NAMALWA (cell line): ENCODE measurements at places on chromosomes 2 and 18.

DNA sequence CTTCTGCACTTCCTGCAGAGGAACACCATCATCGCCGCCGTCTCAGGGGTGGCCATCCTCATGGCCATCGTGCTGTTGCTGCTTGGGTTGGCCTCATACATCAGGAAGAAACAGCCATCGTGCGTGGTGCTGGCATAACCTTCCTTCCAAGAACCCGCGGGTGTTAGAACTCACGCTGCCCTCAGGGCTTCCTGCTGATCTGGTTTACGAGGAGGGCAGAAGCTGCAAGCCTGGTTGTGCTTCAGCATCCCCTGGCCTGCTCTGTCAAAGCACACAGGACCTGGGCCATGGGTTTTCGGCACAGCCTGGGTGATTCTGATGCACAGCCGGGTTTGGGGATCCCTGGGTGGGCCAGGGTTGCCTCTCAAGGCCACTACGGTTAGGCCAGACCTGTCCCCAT is 12.2 kb upstream of the ZAP70 start:
- no peak for DNase-seq

DNA sequence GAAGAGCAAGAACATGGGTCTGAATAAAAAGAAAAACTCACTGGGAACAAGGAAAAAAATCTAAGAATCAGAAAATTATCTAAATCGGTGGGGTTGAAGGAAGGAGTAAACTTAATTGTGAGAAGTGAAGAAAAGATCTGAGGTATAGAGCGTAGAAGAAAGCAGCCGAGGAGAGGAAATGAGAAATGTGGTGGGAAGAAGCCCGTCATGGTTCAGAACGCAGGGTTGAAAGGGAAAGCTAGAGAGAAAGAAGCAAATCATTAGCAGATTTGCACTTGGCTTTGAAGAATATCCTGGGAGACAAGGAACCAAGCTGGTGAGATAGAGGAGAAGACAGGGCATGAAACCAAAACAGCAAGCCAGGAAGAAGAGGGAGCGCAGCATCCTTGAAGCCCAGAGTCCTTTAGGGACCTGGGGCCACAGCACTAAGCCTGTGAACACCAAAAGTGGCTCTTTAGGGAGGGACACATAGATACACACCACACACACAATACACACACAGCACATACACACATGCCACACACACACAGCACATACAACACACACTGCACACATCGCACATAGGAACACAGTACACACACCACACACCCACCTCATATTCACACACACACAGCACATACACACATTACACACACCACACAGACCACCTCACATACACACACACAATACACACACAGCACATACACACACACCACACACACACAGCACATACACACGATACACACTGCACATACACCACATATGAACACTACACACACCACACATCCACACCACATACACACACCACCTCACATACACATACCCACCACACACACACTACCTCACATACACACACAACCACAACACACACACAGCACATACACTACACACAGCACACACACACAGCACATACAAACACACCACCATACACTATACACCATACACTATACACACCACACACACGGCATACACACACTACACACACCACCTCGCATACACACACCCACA is 274.6 kb downstream of the ETAA1 start:
- peak; percentile 1 for DNase-seq

- DNase-seq, result no peak
These were observed 23.1 kb upstream of the TXNDC2 start for GRCh38 chr18:9862686-9863085.

GRCh38 chr2:105853354-105854088 is 108.8 kb downstream of the NCK2 start:
- no peak for DNase-seq

DNA sequence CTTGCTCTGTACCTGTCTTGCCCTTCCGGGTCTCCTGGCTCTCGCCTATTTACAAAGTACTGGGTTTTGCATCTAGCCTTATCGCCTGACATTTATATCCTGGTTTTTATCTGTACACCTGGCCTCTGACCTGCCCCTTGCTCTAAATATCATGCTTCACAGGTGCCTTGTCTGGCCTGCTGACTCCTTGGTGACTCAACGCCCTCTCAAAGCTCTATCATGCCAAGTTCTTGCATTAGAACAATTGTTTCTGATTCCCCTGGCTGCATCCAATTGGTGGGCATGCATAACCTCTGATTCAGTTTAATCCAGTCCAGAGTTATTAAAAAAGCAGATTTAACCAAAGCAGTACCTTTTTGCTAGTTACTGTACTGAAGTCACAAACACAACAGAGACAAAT is 113.9 kb upstream of the CCDC68 start:
- no peak for DNase-seq

DNA sequence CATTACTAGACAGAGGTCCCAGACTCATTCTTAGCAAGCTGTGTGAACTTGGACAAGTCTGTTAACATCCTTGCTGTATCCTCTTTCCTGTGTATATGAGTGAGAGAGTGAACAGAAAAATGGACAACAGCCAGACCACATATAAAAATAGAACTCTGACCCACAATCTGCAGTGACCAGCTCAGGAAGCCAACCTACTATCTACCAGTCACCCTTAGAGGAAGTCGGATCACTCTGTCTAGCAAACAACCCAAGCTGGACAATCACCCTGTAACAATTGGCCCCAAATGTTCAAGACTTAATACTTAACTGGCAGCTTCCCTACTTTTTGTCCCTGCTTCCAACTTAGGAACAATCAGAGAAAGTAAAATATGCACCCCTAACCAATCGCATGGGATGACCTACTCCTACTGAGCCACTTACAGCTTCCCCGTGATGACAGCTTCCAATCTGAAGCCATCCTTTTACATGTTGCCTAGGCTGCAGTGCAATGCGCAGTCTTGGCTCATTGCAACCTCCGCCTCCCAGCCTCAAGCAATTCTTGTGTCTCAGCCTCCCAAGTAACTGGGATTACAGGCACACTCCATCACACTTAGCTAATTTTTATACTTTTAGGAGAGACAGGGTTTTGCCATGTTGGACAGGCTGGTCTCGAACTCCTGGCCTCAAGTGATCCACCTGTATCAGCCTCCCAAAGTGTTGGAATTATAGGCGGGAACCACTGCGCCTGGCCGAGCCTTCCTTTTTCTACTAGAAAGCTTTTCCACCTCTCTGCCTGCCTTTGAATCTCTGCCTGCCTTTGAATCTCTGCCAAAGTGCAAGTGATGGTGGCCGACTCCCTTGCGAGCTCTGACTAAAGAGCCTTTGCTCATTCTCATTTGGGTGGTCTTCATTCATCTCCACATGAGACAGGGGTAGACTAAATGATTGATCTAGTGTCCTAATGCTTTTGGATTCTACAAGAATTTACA is 158.3 kb upstream of the NDUFV2 start:
- no peak for DNase-seq

GRCh38 chr2:21772624-21773023 is 648.9 kb downstream of the TDRD15 start:
- DNase-seq, result no peak

DNA sequence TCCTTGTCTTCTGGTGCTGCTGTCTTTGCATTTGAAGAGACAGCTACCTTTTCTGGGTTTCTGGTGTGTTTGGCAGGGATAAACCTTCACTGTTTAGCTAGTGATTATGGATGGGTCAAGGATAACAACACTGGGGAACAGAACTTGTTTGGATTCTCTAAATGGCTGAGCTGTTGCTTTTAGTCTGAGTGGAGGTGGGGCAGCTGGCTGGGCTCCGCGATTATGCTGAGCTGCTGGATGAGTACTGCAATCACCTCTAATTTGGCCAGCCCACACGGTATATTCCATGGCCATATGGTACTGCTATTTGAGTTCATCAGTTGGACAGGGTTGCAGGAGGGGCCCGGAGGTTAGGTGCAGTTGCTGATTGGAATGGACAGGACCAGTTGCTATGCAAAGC is 361.6 kb upstream of the TFPI start:
- DNase-seq, result no peak

GRCh38 chr2:9099341-9099751 is 95.9 kb upstream of the MBOAT2 start:
- DNase-seq, result no peak

- DNase-seq, result no peak
These were observed 754.9 kb downstream of the SATB2 start for GRCh38 chr2:198702796-198703195.

DNA sequence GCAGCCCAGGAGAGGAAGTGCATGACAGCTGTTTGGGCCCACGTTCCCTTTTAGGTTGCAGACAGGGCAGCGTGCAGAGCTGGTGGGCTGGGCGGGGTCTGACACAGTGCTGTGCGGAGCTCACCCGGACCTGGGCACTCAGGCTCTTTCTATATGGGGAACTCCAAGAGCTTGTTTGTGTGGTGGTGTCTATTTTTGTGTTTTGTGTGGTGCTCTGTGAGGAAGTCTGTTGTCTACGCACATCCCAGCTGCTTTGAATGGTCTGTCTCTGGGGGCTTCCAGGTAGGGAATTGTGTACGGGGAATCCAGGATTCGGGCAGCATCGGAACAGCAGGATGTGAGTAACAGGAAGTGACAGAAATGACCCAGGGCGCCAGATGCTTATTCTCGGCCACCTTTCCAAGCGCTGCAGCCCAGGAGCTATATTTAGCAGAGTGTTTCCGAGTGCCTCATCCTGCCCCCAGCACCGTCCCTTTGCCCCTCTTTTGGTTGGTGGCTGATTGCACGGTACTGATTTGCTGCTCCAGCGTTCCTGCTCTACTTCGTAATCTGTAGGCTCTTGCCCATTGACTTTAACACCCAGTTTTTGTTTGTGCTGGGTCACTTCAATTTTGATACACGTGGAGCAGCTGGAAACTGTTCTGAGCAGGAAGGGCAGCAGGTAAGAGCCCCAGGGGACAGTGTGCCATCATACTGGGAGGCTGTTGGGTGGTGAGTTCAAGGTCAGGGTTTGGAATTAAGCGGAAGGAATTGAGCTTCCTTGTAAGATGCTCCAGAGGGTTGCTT is 64.7 kb downstream of the DGKD start:
- peak; percentile 67 for DNase-seq

DNA sequence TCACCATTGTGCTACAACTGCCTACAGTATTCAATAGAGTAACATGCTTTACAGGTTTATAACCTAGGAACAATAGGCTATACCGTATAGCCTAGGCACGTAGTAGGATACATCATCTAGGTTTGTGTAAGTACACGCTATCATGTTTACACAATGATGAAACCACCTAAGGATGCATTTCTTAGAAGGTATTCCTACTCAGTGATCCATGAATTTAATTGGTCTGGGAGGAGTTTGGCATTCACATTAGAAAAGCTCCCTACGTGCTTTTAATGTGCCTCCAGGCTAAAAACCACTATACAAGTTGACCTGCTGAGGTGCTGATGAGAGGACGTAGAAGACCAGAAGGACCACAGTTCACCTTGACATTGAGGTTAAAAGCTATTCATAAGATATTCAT is 154.5 kb upstream of the LRRTM1 start:
- DNase-seq, result no peak

- peak; percentile 34 for DNase-seq
These were observed 204.4 kb downstream of the CCDC102B start for GRCh38 chr18:69002233-69002632.

GRCh38 chr2:44946372-44947027 is 5.0 kb downstream of the SIX3 start:
- DNase-seq, result no peak

DNA sequence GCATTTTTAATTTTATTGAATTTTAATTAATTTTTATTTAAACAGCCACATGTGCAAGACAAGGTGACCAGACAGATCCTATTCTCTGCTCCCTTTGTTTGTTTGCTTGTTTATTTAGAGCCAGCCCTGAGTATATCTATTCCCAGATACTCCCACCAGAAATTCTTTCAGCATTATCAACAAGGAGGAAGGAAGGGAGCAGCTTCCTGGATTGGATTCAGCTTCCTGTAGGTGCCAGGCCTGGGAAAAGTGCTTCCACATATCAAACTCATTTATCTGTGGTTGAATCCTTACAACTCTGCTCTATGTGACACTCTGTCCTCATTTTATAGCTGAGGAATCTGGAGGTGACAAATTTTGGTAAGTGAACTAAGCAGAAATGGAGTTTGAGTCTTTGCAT is 60.5 kb upstream of the KLF7 start:
- DNase-seq, result no peak

DNA sequence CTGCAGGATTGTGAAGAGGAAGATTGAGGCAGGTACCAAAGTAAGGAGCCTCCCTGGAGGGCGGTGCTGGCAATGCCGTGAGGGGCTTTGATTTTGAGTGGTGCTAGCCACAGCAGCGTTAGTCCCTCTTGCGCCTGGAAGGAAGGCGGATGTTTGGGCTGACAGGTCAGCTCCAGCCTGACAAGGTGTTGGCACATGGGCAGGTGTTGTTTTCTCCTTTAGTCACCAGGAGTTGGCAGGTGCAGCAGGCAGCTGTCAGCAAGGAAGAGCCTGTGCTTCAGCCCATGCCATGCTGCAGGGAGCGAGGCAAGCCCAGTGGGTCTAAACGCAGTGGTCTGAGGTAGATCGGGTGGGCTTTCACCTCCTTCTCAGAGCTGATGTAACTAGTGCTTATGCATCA is 8.5 kb downstream of the SEC11C start:
- DNase-seq, result no peak

DNA sequence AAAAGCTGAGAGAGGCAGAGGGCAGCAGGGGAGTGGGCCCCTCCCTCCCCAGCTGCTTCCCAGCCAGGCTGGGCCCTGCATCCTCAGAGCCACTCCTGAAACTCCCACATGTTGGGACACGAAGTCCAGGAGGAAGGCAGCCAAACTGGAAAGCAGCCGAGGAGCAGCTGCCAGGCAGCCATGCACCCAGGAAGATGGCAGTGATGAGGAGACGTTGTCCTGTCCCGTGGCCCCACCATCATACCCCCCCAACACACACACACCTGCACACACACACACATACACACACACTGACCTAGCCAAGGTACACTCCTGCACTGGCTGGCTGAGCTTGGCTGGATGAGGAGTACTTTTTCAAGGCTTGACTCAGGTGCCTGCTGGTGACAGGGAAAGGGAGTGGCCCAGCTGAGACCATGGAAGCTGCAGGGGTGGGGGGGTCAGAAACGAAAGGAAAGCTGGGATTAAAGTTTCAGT is 106.0 kb downstream of the CYP26B1 start:
- no peak for DNase-seq

DNA sequence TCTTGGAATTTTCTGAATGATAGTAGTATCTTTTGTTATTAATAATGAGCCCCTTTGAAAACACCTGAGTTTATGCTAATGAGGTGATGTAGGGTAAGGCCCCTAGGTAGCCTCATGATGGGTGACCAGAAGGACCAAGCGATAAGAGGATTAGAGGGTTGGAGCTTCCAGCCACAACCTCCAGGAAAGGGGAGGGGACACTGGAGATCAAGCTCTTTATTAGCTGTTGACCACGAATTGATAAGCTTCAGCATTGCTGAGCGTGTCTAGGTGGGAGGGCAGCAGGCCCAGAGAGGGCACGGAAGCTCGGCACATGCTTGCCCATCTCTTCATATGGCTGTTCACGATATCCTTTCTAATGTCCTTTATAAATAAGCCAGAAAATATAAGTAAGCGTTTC is 39.0 kb downstream of the KIAA2012 start:
- no peak for DNase-seq

- peak; percentile 8 for DNase-seq
These were observed 87.0 kb upstream of the ITGA6 start for GRCh38 chr2:172340394-172340793.
